ENCODE measurements at places on chromosomes 7 and 10.
A peak's percentile ranks its signal among the peaks of the same experiment; 100 is the strongest.

DNA sequence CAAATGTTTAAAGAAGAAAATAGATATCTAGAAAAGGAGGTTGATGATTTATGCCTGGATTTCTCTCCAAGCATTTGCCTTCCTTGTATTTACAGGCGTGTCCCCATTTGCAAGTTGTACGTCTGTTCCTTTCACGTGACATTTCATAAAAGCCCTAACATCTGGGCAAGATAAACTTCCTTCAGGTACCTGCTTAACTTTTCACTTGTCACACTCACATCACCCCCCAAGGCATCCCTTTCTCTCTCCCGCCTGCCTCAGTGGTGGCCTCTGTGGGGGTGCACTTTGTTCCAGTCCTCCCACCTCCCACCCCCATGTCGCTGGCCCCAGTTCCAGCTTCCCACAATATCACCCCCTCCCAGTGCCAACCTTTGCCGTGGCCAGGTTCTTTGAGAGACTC lies 6.7 kb downstream of the TWIST1 start:
- DNase-seq, result no peak

- peak; percentile 32 for DNase-seq
Measured at GRCh38 chr7:74587435-74588126, 69.9 kb upstream of the GTF2I start.

GRCh38 chr7:143458263-143458662 lies 15.0 kb downstream of the TAS2R60 start:
- no peak for DNase-seq

- no peak for DNase-seq
Measured at GRCh38 chr7:131830681-131831080, 274.3 kb upstream of the PODXL start.

DNA sequence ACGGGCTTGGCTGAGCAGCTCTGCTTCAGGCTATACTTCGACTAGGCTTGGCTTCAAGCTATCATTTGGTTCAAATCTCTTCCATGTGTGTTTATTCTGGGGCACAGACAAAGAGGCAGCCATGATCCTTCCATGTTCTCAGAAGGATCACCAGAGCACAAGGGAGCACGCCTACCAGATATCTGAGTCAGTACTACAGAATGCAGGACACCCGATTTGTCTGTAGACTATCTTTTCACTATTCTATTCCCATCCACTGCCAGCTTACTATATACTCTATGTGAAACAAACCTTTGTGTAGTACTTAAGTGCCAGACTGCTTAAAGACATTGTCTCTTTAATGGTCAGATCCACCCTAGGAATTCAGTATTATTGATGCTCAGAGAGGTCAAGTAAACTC lies 35.1 kb downstream of the CH25H start:
- no peak for DNase-seq

- DNase-seq, result no peak
Measured at GRCh38 chr7:44522315-44522714, 18.8 kb downstream of the NPC1L1 start.

DNA sequence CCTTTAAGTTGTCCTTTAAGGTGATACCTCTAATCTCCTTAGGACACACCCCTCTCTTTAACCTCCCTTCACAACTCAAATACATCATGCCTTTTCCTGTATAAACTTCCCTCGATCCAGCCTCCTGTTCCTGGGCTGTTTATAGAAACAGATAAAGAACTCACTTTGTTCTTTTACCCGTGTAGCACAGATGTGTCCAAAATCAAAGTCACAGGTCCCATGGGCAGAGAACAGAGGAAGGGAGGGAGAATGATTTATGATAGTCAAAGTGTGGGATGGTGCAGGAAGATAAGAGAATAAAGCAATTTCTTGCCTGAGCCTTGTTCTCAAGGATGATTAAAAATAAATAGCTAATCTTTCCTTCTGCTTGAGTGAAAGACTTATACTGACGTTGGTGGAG lies 50.3 kb upstream of the CABCOCO1 start:
- DNase-seq, result no peak

- peak; percentile 4 for DNase-seq
Measured at GRCh38 chr7:148173369-148173768, 417.2 kb upstream of the C7orf33 start.

- DNase-seq, result no peak
Measured at GRCh38 chr7:45074528-45075354, 14.0 kb downstream of the NACAD start.

DNA sequence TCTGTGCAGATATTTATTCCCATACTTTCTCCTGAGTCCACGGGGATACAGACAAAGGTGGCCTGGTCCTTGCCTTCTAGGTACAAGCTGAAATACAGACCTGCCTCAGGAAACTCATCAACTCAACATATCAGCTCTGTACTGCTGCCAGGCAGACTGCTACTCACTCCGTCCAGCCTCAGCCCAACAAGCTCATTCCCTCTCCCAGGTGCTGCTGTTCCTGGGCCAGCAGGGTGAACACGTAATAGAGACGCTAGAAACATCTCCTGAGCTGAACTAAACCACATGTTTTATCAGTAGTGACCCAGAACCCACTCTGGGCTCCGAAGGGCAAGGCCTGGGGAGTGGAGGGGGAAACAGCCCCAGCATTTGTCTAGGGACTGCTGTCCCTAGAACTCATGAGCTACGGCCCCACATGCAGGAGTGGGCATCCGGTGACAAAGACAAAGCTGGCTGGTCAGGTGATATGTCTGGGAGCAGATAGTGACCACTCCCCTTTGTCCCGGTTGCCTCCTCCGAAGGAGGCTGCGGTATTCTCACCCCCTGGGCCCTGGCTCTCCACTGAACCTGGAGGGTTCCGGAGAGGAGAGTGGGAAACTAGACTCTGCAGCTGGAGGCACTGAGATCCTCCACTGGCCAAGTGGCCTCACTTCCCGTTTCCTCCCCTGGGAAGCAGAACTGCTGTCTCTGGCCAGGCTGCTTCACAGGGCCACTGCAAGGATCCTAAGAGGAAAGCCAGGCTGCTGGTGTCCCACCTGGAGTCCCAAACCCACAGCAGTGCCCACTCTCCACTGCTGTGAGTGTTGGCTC lies 116.1 kb downstream of the FAM53B start:
- DNase-seq, result no peak

DNA sequence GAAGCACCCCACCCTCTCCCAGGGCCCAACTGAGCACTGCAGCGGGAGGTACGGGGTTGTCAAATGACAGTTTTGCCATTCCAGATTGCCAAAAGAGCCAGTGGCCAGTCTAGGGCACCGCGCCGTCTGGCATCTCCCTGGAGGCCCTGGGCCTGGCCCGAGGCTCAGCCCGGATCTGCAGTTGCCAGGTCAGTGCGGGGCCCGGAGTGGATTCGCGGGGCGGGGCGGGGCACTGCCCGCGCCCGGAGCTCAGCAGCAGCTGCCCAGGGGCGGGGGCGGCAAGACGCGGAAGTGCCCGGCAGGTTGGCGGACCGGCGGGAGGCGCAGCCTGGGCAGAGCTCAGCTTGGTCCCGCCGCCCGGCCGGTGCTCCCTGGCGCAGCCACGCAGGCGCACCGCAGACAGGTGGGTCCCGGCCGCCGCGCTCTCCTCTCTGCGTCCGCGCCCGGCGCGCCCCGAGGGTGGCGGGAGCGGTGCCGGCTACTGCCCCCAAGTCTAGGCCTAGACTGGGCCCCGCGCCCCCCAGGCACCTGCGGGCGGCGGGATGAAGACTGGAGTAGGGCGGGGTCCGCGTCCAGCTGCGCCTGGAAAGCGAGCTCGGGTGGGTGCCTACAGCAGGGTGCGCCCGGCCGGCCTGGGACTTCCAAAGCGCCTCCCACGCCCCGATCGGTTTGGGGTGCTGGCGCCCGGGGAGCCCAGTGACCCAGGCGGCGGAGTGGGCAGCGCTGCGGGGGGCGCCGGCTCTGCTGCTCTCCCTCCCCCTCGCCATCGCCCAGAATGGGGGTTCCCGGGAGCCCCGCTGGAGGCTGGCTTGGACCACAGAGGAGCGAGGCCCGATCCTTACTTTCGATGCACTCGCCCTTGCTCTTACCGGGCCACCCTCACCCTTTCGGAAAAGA lies at the start of gene IRF5:
Gene IRF5, plus strand, starts transcription at position 281 of the 897 bp plus-strand sequence. CDS start 4,155 bp downstream, outside the sequence.
- no peak for DNase-seq

- no peak for DNase-seq
Measured at GRCh38 chr10:102297101-102297500, 51.8 kb downstream of the GBF1 start.

DNA sequence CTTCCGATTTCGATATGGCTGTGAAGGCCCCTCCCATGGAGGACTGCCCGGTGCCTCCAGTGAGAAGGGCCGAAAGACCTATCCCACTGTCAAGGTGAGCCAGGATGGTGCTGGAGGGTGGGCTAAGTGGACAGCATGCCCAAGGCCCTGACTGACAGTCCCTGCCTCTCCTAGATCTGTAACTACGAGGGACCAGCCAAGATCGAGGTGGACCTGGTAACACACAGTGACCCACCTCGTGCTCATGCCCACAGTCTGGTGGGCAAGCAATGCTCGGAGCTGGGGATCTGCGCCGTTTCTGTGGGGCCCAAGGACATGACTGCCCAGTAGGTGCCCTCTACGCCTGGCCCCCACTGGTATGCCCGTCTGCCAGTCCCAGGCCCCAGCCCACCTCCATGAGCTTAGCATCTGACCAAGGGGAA lies 1.2 kb downstream of the NFKB2 start:
- no peak for DNase-seq

- DNase-seq, result peak; percentile 85
Measured at GRCh38 chr10:70462349-70462984, 16.1 kb upstream of the PALD1 start.

DNA sequence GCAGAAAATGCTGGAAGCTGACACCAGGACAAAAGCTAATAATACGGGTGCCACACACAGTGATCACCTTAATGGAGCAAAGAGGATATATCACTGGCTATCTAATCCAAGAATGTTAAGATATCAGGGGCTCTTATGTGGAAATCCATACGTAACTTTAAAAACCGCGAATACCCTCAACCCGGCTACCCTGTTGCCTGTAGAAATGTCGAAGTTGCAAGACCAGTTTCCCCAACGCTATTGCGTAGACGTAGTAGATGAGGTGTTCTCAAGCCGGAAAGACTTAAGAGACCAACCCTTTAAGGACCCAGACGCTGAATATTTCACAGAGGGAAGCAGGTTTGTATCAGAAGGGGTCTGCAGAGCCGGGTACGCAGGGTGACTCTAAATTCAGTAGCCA lies 7.9 kb upstream of the CYREN start:
- no peak for DNase-seq

DNA sequence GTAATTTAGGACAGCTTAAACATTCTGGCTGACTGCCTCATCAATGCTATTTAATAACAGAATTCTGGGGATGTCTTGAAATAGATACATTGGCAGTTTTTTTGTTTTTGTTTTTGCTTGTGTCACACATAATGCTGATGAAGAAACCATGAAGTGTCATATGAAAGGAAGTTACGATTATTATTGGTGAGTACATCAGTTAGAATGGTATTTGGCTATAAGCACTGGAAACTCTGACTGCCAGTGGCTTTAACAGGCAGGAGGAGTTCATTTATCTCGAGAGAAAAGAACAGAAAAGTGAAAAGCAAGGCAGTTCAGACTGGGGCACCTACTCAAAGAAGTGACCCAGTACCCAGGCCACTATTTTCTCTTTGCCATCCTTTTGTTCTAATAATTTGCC lies 18.1 kb downstream of the LSM8 start:
- DNase-seq, result no peak

GRCh38 chr10:127866276-127867013 lies 26.3 kb downstream of the CLRN3 start:
- no peak for DNase-seq

- no peak for DNase-seq
Measured at GRCh38 chr7:74579800-74580685, 77.5 kb upstream of the GTF2I start.

DNA sequence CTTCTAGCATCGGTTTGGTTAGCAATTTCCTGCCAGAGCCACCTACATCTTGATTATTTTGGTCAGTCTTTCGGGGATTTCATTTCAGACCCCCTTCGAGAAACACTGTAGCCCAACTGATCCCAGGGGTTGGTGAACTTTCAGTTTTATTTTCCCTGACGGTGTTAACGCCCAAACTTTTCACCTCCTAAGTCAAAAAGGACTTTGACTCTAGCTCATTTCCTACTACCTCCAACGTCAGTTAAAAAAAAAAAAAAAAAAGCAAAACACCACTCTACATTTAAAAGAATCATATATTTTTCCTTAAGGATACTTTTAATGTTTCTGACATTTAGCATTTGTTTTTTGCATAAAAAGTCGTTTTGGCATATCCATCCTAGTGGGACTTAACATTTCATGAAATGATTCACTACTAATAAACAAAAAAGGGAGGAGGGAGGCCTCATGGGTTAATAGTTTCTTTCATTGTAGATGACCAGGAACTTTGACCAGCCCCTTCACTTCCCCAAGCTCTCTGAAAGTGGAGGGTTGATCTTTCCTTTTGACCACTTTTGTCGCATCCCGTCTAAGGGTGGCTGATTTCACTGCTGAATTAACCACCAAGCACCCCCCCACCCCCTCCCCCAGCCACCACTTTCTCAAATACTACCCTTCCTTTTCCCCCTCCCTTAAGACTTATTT lies 764 bp upstream of the TCF7L2 start:
- DNase-seq, result no peak

DNA sequence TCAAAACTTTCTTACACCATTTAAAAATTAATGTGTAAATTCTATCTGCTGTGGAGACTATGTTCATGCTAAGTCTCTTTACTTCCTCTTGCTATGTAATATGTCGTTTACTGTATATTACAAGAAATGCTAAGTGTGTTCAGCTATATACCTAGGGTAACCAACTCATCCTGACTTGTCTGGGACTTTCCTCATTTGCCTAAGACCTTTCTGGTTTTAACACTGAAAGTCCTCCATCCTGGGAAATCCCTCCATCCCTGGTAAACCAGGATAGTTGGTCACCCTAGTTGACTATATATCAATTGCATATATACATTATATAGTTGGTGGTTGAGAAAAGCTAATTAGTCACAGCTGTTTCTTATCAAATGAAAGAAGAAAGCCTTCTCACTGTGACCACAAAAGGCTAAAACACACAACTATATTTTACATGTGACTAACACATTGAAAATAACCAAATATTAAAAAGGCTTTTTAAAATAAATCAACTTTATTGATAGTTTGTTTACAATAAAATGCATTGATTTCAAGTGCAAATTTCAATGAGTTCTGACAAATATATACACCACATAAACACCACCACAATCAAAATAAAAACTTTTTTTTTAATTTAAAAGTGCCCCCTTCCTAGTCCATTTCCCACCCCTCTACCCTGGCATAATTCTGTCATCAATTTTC lies 167.7 kb upstream of the INHBA start:
- DNase-seq, result no peak

GRCh38 chr7:108088729-108089128 lies 41.4 kb downstream of the LAMB4 start:
- DNase-seq, result no peak

GRCh38 chr7:100641463-100641859 lies at the start of gene TFR2:
TSS of gene TFR2 (minus strand) at chr7:100641552. CDS start at chr7:100641509, 43 bp downstream.
- DNase-seq, result no peak

DNA sequence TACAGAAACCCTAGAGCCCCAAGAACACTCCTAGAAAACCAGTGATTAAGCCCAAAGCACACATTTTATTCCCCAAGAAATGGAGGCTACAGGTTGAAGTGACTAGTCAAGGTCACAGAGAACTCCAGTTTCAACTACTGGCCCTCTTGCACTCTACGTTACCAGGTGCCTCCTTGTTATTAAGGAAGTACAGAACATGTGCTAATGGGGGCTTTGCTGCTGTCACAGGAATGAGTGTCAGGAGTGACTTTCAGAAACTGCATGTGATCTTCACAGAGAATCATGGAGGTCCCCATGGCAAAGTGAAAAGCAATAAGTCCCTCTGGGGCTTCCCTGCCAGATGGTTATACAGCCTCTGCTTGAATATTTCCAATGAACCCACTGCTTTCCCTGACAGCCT lies 19.3 kb downstream of the JAZF1 start:
- DNase-seq, result no peak

Measured in C1 segment of cervical spinal cord (tissue), 14 donors.